Gastroesophageal sphincter (tissue), 4 donors: ENCODE measurements at places on chromosomes 13 and 19. TPM values are rescaled to one million over a fixed set of nuclear protein-coding genes. Genes with fewer than 3 reads are reported as not detected.

SRRM5 gene
- 0.13 TPM for total RNA-seq

TRAPPC5 gene
- total RNA-seq: 63.4 TPM

BCAM gene
- total RNA-seq: 41.7 TPM

TMEM145 gene
- not detected for total RNA-seq

CLDND2 gene
- not detected for total RNA-seq

CEACAM7 gene
- not detected for total RNA-seq

MAP4K1 gene
- total RNA-seq: 4.1 TPM

NCAN gene
- not detected for total RNA-seq

VAV1 gene
- total RNA-seq: 2.3 TPM

RBM26 gene
- total RNA-seq: 31.0 TPM

EID2 gene
- 16.0 TPM for total RNA-seq

DNA sequence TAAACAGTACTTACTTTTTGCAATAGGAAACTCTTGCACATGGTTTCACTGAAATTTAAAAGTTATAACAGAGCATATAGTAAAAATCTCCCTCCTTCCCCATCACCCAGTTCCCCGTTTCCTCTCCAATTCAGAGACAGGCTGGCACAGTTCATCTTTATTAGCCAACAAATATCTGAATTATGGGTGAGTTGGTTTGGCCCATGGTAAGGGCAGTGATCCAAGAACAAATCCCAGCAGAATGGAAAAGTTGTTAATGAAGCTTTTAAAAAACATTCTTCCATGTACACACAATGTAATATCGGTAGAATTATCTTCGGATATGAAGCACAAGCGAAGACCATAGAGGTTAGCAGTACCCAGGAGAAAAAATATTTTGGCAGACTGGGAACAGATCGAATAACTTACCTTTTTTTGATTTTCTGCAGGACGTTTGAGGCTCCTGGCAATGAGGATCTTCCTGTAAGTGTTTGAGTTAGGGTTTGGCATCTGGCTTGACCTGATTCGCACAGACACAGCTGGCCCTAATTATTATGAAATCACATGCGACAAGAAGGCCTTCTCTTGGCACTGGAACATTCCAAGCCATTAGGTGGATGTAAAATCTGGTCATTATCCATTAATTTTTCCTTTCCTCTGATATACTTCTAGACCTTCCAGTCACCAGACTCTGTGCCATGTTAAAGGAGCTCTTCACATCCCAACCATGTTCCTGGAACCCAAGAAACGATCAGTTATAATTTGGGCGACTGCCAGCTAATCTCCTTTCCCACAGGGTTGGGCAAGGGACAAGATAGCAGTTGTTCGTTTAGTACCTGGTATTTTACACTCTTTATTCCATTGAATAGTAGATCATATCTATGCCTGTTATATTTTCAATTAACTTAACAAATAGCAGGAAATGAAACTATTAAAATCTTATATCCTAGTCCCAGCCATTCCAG is 139.4 kb upstream of the TSC22D1 start:
- ATAC-seq: no peak

GRCh38 chr13:113928685-113929627 is 44.9 kb downstream of the C13orf46 start:
- peak; percentile 84 for ATAC-seq

GRCh38 chr13:52096062-52096461 is 32.8 kb downstream of the NEK5 start:
- ATAC-seq: no peak

DNA sequence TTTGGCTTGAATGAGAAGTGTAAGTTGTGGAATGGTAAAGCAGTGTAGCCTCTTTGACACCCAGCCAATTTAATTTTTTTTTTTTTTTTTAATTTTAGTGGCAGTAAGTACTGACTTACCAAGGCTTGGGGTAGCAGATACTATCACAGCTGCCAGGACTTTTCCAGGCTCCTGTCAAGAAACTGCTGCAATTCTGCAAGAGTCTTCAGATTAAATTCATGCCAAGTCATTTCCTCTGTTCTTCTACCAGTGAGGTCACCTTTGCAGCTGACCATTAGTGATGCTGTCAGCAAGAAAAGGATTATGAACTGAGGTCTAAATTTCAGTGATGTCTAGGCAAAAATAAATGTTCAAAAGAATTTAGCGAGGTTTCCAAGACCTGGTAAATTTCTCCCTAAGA is 91.2 kb downstream of the GGACT start:
- ATAC-seq: no peak

DNA sequence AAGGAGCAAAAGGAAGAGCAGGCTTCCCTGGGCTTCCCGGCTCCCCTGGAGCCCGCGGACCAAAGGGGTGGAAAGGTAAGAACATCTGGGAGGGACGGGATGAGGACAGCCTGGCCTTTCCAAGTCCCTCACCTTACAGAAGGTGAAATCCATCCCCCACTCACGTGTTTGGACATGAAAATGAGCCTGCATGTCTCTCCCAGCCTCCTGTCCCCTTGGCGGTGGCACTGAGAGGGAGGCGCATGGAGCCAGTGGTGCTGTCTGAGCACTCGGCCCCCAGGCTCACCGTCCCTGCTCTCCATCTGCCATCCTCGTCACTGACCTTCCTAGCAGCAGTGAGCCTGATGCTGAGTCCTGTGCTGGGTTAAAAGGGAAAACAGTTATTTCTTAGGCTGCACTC is 104.2 kb downstream of the RAB20 start:
- ATAC-seq: no peak

DNA sequence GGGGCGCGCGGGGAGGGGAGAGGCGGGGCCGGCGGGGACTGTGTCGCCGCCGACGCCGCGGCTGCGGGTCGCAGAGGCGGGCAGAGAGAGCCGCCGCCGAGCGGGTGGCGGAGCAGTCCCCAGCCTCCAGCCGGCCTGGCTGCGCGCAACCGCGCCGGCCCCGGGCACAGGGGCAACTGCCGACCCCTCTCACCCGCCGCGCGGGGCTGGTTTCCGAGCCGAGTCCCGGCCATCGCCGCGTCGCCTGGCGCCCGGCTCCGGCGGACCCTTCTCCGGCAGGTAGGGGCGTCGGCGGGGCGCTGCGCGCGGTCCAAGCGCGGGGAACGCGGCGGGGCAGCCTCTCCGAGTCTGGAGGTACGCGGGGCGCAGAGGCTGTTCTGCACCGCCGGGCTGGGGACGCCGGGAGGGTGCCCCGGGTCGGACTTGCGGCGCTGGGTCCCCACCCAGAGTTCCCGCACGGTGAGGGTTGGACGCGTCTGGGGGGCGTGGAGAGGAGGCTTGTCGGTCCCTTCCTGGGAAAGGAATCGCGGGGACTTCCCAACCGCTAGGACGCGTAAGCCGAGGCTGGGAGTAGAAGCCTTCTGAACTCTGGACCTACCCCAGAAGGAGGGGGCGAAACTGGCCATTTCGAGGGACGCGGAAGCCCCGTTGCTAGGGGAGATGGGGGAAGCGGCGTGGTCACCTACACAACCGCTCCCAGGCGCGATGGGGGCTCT is 133.6 kb upstream of the MYO16 start:
- peak; percentile 29 for ATAC-seq

DNA sequence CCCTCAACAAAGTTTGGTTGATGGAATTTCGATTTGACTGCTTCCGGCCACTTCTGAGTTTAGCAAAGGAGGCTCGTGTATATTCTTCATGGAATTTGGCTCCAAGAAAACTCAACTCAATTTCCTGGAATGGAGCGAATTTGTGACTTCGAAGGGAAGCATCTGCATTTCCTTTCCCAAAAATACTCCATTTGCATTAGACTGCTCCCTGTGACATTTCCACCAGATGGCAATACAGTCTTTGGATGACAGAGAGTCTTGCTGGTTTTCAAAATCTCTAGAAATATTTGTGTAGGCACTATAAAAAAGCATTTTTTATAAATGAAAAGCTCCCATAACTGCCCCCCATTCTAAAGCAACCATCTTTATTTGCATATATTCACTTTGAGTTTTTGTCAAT is 4.1 kb downstream of the C1QTNF9 start:
- no peak for ATAC-seq

- no peak for ATAC-seq
These were observed 4.2 kb downstream of the VPS36 start for GRCh38 chr13:52446265-52446664.

DNA sequence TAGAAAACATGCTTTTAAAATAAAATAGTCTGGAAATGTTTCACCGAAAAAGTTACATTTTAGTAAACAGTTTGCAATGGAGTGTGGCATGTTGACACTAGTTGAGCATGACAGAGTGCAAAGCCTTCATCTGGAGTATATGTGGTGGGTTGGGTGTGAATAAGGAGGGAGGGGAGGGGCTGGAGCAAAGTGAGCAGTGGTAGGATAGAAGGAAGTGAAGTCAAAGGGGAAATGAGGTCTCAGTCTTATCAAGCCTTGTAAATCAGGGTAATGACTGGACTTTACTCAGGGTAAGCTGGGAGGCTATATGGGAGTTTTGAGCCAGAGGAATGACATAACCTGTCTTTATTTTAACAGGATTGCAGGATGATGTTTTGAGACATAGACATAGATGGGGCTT is 222.8 kb downstream of the PCDH20 start:
- no peak for ATAC-seq

- no peak for ATAC-seq
These were observed 41.0 kb upstream of the ZNF91 start for GRCh38 chr19:23436318-23436717.

DNA sequence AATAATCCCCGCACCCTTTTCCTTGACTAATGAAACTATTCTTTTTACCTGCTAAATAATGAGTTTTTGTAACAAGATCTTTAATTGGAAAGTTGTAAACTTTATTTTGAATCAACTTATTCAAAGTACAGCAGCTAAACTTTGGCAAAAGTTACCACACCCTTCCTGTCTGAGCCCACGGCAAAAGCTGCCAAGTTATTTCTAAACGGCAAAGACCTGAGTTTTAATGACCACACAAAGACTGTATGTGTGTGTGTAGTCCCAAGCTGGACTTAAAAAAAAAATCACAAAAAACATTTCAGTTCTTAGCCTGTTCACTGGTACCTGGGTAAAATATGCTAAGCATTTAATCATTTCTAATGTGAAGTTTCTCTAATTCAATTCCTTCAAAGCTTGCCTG is 60.7 kb downstream of the ZAR1L start:
- ATAC-seq: no peak

GRCh38 chr19:1046117-1046626 is 6.3 kb downstream of the ABCA7 start:
- no peak for ATAC-seq

- ATAC-seq: no peak
These were observed 592.0 kb upstream of the SLITRK5 start for GRCh38 chr13:87078947-87079795.

- ATAC-seq: no peak
These were observed 2.2 kb downstream of the RINL start for GRCh38 chr19:38875656-38876395.

DNA sequence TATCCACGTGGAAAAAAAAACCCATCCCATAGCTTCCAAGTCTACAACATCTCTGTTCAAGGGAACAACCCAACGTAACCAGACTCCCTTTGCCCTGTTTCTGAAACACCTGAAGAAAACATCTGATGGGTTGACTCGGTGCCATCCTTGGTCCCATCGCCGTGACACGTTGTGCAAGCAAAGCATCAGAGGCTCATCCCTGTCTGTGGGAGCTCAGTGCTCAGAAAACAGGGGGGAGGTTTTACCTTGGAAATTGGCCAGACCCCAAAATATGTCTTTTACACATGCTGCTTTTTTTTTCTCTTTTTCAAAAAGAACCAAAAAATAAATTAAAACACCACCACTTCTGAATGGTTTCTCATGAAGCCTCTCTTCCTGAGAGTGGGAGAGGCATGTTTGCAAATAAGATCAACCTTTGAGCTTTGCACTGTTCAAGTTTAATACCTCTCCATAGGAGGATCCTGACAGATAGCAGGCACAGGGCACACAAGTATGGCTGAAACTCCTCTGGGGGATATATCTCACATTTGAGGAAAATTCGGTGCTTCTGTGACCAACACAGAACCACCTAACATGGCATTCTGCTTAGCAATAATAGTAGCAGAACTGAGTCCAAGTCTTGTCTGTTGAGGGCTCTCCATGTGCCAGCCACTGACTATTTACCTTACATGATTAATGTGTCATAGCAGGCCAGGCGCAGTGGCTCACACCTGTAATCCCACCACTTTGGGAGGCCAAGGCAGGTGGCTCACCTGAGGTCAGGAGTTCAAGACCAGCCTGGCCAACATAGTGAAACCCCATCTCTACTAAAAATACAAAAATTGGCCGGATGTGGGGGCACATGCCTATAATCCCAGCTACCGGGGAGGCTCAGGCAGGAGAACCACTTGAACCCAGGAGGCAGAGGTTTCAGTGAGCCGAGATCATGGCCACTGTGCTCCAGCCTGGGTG is 7.0 kb upstream of the PVR start:
- no peak for ATAC-seq

DNA sequence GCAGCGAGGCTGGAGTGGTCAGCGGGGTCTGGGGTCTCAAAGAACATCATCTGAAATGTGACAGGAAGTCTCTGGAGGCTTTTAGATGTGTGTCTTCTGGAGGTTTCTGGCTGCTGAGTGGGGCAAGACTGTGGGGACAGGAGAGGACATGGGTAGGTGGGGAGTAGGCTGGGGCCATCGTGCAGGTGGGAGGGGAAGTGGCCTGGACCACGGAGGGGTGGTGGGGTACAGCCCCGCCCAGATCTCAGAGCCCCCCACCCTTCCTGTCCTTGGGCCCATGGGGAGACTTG is 6.2 kb downstream of the AP1M1 start:
- ATAC-seq: no peak

GRCh38 chr13:77544355-77544754 is 8.8 kb downstream of the SCEL start:
- ATAC-seq: peak; percentile 82

DNA sequence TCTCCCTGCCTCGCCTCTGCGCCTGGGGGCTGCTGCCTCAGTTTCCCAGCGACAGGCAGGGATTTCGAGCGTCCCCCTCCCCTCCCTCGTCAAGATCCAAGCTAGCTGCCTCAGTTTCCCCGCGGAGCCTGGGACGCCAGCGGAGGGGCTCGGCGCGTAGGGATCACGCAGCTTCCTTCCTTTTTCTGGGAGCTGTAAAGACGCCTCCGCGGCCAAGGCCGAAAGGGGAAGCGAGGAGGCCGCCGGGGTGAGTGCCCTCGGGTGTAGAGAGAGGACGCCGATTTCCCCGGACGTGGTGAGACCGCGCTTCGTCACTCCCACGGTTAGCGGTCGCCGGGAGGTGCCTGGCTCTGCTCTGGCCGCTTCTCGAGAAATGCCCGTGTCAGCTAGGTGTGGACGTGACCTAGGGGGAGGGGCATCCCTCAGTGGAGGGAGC is 722 bp upstream of the ICAM1 start:
- peak; percentile 53 for ATAC-seq

DNA sequence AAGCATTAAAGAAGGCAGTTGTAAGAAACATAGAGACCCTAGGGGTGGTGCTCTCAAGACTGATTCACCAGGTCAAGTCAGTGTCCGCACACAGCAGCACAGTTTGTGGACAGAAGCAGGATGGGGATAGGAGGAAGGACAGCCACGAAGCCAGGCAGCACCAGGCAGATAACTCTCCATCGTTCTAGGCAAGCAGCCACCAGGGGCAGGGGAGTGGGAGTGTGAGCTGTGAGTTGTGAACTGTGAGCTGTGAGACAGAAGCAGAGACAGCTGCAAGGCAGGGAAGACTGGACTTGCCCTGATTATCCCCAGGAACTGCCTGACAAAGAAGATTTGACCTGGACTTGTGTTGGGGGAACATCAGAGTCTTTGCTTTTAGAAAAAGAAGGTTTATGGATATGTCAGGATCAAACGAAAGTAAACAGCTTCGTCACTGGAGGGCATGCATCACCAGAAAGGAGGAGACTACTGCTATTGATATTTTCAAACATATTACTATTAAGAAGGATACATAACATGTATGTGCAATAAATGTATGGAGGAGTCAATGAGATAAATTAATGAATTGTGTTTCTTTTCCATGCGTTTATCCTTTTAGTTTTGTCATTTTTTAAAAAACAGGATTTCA is 286.1 kb downstream of the IRS2 start:
- no peak for ATAC-seq
